Central memory CD8-positive, alpha-beta T cell (primary cell): ENCODE measurements at places on chromosomes 6 and 20.

GRCh38 chr6:21914121-21914973, 320.8 kb downstream of the SOX4 start:
- no peaks in the 10 kb centered on the region for H3K4me1 ChIP-seq
- no peaks in the 10 kb centered on the region for H3K27me3 ChIP-seq
- no peak for DNase-seq
- no peaks in the 10 kb centered on the region for H3K36me3 ChIP-seq

GRCh38 chr6:167210375-167211294, 52.9 kb upstream of the GPR31 start:
- peaks cover 28% of the 10 kb centered on the region for H3K27me3 ChIP-seq
- no peak for DNase-seq
- no peak overlapping the region for H3K4me3 ChIP-seq
- no peaks in the 10 kb centered on the region for H3K4me1 ChIP-seq
- no peak overlapping the region for H3K27ac ChIP-seq

- no peaks in the 10 kb centered on the region for H3K36me3 ChIP-seq
- H3K4me3 ChIP-seq: no peak overlapping the region
- no peak for DNase-seq
- H3K27ac ChIP-seq: no peak overlapping the region
- H3K4me1 ChIP-seq: no peaks in the 10 kb centered on the region
Observed at GRCh38 chr6:19879663-19880062, 42.5 kb downstream of the ID4 start.

- H3K4me1 ChIP-seq: no peaks in the 10 kb centered on the region
- no peaks in the 10 kb centered on the region for H3K36me3 ChIP-seq
- H3K27ac ChIP-seq: no peak overlapping the region
- no peak overlapping the region for H3K4me3 ChIP-seq
Observed at GRCh38 chr6:78589436-78589835, 277.9 kb upstream of the IRAK1BP1 start.

DNA sequence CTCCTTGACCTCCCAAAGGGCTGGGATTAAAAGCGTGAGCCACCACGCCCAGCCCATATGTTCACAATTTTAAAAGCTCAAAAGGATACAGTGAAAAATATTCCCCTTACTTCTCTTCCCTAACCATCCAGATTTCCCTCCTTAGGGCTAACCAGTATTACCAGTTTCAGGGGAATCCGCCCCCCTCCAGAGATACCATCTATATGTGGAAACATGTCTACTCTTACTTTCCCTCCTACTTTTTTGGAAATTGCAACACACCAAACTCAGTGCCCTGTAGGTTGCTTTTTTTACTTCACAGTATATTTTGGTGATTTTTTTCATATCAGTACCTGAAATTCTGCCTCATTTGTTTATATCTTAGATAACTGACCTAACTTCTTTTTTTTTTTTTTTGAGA, 6.9 kb upstream of the RPL10A start:
- H3K4me1 ChIP-seq: no peaks in the 10 kb centered on the region
- peaks cover 12% of the 10 kb centered on the region for H3K36me3 ChIP-seq

DNA sequence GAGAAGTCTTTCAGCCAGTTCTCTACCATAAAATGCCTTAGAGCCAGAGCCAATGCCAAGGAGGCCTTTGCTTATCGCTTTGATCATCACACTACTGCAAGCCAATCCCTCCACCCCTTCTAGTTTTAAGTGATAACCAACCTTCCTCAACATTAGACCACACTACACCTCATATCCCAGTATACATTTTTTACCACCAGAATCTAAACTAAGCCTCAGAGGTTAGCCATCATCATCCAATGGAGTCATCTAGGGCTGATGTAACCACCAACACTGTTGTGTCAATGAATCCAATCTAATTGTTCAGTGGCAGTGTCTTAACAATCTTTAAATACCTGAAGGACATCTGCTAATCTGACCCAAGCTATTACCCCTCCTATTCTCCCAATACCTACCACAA, 6.4 kb downstream of the ZUP1 start:
- no peak for DNase-seq
- no peak overlapping the region for H3K27ac ChIP-seq
- no peak overlapping the region for H3K4me3 ChIP-seq
- H3K36me3 ChIP-seq: peaks cover 25% of the 10 kb centered on the region
- H3K4me1 ChIP-seq: peaks cover 57% of the 10 kb centered on the region
- no peaks in the 10 kb centered on the region for H3K27me3 ChIP-seq

DNA sequence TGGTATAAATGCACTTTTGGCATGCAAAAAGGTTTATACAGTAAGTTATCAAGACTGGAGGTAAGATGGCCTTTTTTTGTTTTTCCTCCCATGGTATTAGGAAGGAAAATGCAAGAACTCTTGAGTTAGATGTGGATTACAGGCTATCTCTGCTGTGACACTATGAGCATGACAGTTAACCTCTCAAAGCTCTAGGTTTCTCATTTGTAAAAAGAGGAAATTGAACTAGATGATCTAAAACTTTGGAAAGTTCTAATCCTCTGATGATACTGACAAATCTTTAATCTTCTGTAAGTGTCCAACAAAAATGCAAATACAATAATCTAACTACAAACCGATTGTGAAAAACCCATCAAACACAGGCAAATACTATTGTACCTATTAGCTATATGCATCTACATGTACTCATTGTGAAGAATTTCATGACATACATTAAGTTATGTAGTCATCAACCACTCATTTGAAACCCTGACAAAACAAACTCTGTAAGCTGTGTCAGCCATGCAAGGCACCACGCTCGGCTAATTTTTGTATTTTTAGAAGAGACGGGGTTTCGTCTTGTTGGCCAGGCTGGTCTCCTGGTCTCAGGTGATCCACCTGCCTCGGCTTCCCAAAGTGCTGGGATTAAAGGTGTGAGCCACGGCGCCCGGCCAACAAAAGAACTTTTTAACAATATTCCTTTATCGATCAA, 4.2 kb downstream of the CDK19 start:
- H3K27ac ChIP-seq: no peak overlapping the region
- H3K4me3 ChIP-seq: no peak overlapping the region
- H3K27me3 ChIP-seq: no peaks in the 10 kb centered on the region
- peaks cover 14% of the 10 kb centered on the region for H3K36me3 ChIP-seq
- DNase-seq: no peak
- peaks cover 23% of the 10 kb centered on the region for H3K4me1 ChIP-seq

DNA sequence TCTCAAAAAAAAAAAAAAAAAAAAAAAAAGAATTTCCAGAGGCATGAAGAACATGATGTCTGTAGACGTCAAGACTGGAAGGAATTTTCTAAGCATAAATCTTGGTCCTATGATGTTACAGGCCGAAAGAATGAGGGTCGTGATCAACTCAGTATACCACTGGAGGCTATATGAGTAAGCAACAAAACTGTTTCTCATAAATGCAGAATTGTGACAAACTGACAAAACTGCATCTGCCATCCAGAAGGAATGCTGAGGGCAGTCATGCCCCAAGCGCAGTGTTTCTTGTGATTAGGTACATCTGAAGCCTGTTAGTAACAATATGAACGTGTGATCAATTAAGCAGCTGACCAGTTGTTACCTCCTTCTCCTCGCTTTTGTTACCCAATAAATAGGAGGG, 43.5 kb upstream of the ADGRG6 start:
- no peak for DNase-seq
- H3K27ac ChIP-seq: no peak overlapping the region
- H3K4me3 ChIP-seq: no peak overlapping the region
- H3K27me3 ChIP-seq: peaks cover 10% of the 10 kb centered on the region

DNA sequence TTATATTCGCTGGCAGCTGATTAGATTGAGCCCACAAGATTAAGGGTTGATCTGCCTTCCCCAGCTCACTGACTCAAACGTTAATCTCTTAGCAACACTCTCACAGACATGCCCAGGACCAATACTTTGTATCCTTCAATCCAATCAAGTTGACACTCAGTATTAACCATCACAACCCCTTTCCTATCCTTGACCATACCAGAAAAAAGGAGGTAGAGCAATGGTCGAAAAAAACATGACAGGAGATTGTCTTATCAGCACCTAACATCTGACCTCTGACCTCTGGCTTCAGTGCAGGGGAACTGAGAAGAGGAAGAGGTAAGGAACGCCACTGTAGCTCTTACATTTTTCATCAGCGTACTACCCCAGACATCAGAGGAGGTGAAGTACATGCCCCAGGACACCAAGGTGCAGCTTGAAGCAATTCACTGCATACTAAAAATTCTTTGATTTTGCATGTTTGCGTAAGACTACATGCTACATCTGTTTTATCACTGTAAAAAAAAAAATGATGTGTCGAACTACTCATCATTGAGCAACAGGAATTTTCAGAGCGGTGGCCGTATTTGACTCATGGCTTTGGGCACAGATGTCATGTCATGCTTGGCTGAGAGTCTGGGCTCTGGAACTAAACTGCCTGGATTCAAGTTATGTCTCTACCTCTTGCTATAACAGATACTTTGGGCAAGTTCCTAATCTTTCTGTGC, 188.0 kb upstream of the TAB2 start:
- H3K27me3 ChIP-seq: no peaks in the 10 kb centered on the region
- no peak for DNase-seq
- H3K4me3 ChIP-seq: no peak overlapping the region
- H3K27ac ChIP-seq: peak overlapping the region; percentile 86
- H3K36me3 ChIP-seq: no peaks in the 10 kb centered on the region
- H3K4me1 ChIP-seq: peaks cover 31% of the 10 kb centered on the region

DNA sequence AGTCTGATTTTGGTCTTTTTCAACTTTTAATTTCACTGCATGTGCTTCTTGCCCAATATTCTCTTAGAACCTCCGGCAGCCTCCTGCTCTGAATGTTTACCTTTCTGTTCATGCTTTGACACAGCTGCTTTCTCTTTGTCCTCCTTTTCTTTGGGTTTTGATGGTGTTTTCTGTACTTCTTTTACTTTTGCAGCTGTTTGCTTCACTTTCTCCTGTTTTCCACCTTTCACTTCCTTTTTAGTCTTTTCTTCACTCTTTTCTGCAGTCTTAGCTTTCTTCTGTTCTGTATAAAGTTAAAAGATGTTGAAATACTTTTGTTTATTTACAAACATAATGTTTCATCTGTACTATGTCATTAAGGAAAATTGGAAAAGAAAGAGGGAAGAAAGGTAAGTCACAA, 133.1 kb downstream of the TRDN start:
- no peak overlapping the region for H3K27ac ChIP-seq
- no peaks in the 10 kb centered on the region for H3K36me3 ChIP-seq
- DNase-seq: no peak
- H3K27me3 ChIP-seq: no peaks in the 10 kb centered on the region
- no peak overlapping the region for H3K4me3 ChIP-seq

GRCh38 chr6:34546551-34547321, 9.4 kb downstream of the SPDEF start:
- H3K4me1 ChIP-seq: no peaks in the 10 kb centered on the region
- H3K36me3 ChIP-seq: peaks cover 2% of the 10 kb centered on the region
- no peak overlapping the region for H3K27ac ChIP-seq
- no peak overlapping the region for H3K4me3 ChIP-seq

DNA sequence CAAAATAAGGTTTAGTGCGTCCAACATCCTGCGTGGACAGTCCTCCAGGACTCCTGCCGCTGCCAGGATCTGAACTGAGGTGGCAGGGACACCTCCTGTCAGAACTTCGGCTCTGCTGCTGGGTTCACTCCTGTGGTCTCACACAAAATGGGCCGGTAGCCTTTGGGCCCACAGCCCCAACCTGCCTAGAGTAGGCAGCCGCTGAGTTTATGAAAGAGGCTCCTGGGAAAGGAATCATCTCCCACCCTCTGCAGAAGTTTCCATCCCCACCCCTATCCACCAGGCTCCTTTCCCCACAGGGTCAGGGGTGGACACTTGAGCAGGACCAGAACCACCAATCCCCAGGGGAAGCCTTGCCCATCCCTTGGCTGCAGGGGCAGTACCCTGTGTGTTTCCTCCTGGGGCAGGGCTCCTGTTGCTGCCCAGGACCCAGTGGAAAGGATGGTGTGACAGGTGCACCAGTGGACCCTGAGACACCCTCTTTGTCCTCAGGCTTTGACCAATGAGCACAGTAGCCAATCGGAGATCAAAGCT, 2.1 kb upstream of the ABHD16B start:
- no peak for DNase-seq
- no peaks in the 10 kb centered on the region for H3K27me3 ChIP-seq
- peak overlapping the region; percentile 29 for H3K27ac ChIP-seq

- no peaks in the 10 kb centered on the region for H3K4me1 ChIP-seq
- H3K27me3 ChIP-seq: no peaks in the 10 kb centered on the region
- no peaks in the 10 kb centered on the region for H3K36me3 ChIP-seq
- H3K4me3 ChIP-seq: no peak overlapping the region
Observed at GRCh38 chr6:1720620-1721322, 111.1 kb downstream of the FOXC1 start.

DNA sequence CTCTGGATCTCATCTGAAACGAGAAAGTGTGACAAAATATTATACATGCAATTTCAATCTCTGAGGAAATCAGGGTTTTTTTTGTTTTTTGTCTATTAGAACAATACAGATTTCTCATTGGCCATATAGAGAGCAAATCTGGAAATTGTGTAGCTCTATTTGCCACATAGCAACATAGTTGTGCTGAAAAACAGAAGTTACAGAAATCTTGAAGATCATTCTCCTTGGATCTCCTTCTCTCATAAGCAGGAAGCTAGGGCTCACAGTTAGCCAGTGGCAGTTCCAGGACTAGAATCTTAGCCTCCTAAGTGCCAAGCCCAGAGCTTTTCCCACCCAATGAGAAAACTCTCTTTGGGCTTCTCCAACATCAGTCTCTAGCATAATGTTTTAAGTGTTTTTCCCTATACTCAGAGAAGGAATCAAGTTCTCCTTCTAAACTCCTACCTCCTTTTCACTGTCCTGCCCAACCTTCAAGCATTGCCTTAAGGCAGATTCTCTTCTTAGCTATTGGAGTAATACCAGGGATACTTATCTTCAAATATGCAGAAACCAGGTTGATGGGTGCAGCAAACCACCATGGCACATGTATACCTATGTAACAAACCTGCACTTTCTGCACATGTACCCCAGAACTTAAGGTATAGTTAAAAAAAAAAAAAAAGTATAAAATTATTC, 211.6 kb downstream of the ALDH8A1 start:
- no peak overlapping the region for H3K4me3 ChIP-seq
- peaks cover 58% of the 10 kb centered on the region for H3K27me3 ChIP-seq
- H3K36me3 ChIP-seq: no peaks in the 10 kb centered on the region

DNA sequence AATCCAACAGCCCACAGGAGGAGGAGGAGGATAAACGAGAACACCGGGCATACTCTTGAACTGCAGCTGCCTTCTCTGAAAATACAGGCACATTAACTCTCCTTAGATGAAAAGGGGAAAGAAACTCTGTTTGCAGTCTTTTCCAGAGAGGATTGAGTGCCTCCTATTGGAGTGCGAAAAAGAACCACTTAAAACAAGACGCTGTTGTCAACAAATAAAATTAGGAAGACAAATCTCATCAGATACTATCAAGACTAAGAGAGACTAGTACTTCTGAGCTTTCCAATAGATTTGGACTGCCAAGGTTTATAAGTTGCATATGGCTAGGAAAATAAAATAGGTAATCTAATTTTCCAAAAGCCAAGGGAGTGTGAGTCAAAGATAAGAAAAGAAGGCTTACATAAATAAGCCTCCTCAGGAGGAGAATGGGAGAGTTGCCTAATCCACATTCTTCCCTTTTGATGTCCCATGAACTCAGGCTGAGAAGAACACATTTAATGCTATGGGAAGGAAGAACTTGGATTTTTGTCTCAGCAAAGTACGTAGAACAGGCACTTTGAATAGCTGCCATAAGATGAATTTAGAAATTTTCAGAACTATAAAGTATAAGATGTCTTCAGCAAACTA, 154.7 kb downstream of the ARHGAP18 start:
- H3K36me3 ChIP-seq: no peaks in the 10 kb centered on the region
- no peak for DNase-seq
- H3K4me1 ChIP-seq: no peaks in the 10 kb centered on the region
- H3K4me3 ChIP-seq: no peak overlapping the region
- no peak overlapping the region for H3K27ac ChIP-seq
